ENCODE measurements at places on chromosomes 12 and 14. TPM values are rescaled to one million over a fixed set of nuclear protein-coding genes. Genes with fewer than 3 reads are reported as not detected.

DNA sequence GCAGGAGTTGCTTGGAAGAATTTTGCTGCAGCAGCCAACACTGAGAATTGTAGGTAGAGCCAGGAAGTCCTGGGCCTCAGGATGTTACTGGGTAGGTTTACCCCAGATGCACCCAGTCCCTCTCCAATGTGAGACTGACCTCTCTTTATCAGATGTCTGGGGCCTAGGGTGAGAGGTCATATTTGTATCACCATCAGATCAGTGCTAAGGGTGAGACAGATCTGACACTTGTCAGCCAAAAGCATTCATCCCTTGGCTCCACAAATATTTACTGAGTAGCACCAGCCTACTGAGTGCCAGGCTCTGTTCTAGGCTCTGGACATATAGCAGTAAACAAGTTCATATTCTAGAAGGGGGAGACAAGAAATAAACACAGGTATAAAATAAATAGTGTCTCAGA, 4.3 kb downstream of the TROAP start:
- H3K4me1 ChIP-seq = peaks cover 17% of the 10 kb centered on the region
- no peak overlapping the region for H3K27ac ChIP-seq
- no peak overlapping the region for H3K4me3 ChIP-seq
- no peak for DNase-seq
- H3K27me3 ChIP-seq = no peaks in the 10 kb centered on the region

DNA sequence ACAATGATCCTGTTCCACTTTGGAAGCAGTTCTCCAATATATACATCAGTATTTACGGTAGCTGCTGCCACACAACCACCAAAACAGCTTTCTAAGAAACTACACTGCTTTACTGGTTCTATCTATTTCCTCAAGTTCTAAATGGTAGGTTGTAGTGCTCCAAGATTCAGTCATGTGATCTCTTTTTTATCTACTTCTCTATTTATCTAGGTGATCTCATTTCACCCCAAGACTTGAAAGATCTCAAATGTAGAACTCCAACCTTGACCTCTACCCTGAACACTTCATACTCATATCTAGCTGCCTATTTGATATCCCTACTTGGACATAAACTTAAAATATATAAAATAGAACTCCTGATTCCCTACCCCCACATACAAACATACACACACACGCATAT, 133.9 kb upstream of the RAP1B start:
- DNase-seq = no peak
- H3K4me1 ChIP-seq = peaks cover 34% of the 10 kb centered on the region
- H3K4me3 ChIP-seq = no peak overlapping the region
- H3K36me3 ChIP-seq = no peaks in the 10 kb centered on the region
- H3K27me3 ChIP-seq = no peaks in the 10 kb centered on the region
- H3K27ac ChIP-seq = no peak overlapping the region

GRCh38 chr12:130978785-130979184, 25.1 kb downstream of the ADGRD1 start:
- H3K27me3 ChIP-seq = peaks cover 15% of the 10 kb centered on the region
- H3K4me1 ChIP-seq = peaks cover 7% of the 10 kb centered on the region
- H3K27ac ChIP-seq = no peak overlapping the region
- H3K36me3 ChIP-seq = no peaks in the 10 kb centered on the region

- H3K4me3 ChIP-seq = no peak overlapping the region
- DNase-seq = no peak
Observed at GRCh38 chr12:26187014-26187798, 8.2 kb upstream of the SSPN start.

GRCh38 chr14:101113108-101113612, 209.6 kb upstream of the RTL1 start:
- no peaks in the 10 kb centered on the region for H3K4me1 ChIP-seq
- H3K27me3 ChIP-seq = no peaks in the 10 kb centered on the region
- H3K36me3 ChIP-seq = no peaks in the 10 kb centered on the region
- H3K27ac ChIP-seq = no peak overlapping the region
- H3K4me3 ChIP-seq = no peak overlapping the region

LBHD2 gene
- not detected for total RNA-seq

PYGL gene
- total RNA-seq = 97.7 TPM

TAS2R50 gene
- total RNA-seq = 1.8 TPM

All from chondrocyte (in vitro differentiated cells).